ENCODE measurements at places on chromosomes 7 and 10.

GRCh38 chr10:77542710-77543259, 94.8 kb downstream of the KCNMA1 start:
- DNase-seq = no peak

DNA sequence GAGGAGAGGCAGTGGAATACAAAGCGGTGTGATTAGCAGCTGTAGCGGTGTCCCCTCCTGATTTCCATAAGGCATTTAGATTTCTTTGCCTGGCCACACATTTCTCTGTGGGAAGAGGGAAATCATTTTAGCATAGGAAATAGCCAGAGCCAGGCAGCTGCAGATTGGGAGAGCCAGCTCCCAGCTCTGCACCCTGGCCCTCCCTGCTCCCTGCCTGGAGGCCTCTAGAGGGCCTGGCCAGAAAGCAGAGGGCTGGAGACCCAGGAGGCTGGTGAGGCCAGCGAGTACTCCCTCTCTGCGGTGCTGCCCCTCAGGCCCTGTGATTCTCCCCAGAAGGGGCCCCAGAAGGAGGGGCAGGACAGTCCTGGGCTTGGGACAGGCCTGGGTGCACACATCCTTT, 85.7 kb downstream of the C10orf105 start:
- no peak for DNase-seq

DNA sequence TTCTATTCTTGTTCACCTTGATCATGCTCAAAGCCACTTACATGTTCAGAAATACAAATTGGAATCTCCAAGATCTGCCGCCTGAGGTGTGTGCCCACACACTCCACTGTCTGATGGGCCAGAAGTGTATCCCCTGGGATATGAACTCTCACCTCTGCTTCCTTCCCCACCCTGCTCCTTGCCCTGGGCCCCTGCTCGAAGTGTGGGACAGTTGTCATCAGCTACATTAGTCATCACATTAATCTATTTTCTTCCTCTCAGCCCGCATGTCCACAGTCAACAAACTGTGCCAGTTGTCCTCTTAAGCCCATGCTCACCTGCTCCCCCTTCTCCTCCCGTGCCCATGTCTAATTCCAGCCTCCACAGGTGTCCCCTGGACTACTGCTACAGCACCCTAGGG, 154.7 kb downstream of the PTPN20 start:
- DNase-seq = no peak

GRCh38 chr7:7819442-7820247, 101.2 kb upstream of the RPA3 start:
- no peak for DNase-seq

DNA sequence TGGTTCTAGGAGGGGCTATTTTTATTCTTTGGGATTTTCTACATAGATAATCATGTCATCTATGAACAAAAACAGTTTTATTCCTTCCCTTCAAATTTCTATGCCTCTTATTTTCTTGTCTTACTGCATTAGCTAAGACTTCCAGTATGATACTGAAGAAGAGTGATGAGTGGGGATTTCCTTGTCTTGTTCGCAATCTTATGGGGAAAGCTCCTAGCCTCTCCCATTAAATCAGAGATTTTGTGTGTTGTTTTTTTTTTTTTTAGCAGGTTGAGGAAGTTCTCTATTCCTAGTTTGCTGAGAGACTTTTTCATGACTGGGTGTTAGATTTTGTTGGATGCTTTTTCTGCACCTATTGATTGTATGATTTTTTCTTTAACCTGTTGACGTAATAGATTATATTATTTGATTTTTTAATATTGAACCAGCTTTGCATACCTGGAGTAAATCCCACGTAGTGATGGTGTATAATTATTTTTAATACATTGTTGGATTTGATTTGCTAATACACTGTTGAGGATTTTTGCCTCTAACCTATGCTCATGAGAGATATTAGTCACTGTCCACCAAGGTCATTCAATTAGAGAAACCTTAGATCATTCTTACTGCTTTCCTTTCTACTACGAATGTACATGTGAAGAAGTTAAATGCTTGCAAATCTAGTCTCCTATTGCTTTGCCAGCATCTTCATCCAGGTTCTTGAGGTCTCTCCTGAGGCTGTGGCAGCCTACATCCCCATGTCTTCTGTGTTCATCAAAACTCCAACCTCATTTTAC, 6.5 kb downstream of the ATP5F1C start:
- DNase-seq = no peak

GRCh38 chr7:45401155-45401554, 173.0 kb upstream of the ADCY1 start:
- no peak for DNase-seq

- no peak for DNase-seq
Observed at GRCh38 chr7:83531766-83532165, 117.2 kb downstream of the SEMA3E start.

GRCh38 chr7:151867912-151868311, 9.0 kb downstream of the PRKAG2 start:
- DNase-seq = no peak

DNA sequence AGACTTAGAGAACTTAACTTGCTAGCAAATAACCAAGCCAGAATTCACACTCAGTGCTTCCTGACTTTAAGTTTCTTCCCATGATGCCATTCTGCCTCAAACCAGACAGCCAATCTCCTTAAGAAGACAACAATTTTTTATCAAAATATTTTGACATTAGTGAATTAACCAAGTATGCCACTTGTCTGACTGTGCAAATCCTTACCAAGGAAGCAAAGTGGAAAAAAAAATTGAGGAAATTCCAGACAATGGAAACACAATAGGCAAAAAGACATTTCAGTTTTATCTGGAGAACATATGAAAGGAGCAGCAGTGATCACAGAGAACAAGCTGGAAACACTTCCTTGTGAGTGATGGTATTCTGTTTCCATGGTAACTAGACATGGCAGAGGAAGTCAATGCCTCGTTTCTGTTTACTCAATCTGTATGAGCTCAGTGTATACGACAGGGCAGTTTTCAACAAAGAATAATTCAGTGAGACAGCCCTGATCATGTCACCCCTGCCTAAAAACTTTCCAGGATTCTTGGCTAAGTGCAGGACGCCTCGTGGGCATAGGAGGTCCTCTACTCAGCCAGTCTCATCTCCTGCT, 114.2 kb downstream of the DYNC1I1 start:
- no peak for DNase-seq

DNA sequence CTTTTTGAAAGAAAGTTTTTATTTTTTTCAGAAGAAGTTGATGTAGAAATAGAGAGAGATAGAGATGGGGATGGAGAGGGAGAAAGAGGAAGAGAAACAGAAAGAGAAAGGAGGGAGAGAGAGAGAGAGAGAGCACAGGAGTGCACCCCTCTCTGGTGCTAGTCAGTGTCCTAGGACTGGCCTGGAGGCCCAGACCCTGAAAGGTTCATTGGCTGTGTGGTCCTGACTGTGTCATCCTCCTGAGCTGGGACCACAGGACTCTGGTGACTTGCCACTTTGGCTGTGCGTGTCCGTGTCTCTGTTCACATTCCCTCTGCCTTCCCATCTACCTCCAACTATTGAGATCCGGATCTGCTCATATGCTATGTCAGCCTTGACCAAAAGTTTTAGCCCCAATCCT, 62.1 kb upstream of the SHH start:
- DNase-seq = no peak
